ENCODE measurements at places on chromosomes 5 and 9. TPM values are rescaled to one million over a fixed set of nuclear protein-coding genes. Genes with fewer than 3 reads are reported as not detected.
A peak's percentile ranks its signal among the peaks of the same experiment; 100 is the strongest.

DNA sequence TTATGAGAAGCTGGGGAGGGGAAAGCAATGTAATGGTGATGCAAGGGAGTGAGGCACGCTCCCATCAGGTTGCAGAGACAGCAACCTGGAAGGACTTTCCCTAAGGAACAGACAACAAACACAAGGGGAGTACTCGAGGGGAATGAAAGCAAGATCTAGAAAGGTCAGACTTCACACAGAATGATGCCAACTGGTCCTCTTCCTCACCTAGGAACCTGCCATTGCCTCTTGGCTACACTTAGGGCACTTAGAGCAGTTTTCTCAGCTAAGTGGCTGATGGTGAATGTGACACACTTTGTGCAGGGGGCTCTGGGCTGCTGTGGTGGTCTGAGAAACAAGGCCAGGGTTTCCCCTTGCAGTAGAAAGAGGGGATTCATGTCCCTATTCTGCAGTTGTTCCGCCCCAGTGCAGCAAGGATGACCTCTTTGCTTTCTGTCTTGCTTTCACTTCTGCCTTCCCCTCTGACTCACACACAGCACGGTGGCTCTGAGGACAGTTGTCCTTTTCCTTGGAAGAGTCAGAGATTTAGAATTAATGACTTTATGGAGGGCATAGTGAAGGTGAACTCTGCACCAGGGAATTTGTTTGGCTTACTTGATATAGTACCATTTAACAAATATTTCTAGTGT lies 394.0 kb upstream of the KLF4 start:
- H3K27ac ChIP-seq = no peak overlapping the region
- H3K4me3 ChIP-seq = no peak overlapping the region
- no peak for DNase-seq

- no peaks in the 10 kb centered on the region for H3K27me3 ChIP-seq
- DNase-seq = no peak
- H3K4me1 ChIP-seq = no peaks in the 10 kb centered on the region
- peaks cover 4% of the 10 kb centered on the region for H3K36me3 ChIP-seq
Measured at GRCh38 chr9:112140936-112141335, 34.2 kb downstream of the SUSD1 start.

GRCh38 chr5:101678481-101679193 lies 617.4 kb downstream of the SLCO4C1 start:
- peak overlapping the region; percentile 31 for H3K4me3 ChIP-seq
- no peaks in the 10 kb centered on the region for H3K27me3 ChIP-seq
- no peaks in the 10 kb centered on the region for H3K36me3 ChIP-seq
- DNase-seq = peak; percentile 81

GRCh38 chr5:146528236-146528635 lies 12.2 kb upstream of the GPR151 start:
- H3K27me3 ChIP-seq = no peaks in the 10 kb centered on the region
- H3K27ac ChIP-seq = no peak overlapping the region
- no peak for DNase-seq
- H3K4me1 ChIP-seq = no peaks in the 10 kb centered on the region

PCDHA9 gene
- total RNA-seq = not detected

DNA sequence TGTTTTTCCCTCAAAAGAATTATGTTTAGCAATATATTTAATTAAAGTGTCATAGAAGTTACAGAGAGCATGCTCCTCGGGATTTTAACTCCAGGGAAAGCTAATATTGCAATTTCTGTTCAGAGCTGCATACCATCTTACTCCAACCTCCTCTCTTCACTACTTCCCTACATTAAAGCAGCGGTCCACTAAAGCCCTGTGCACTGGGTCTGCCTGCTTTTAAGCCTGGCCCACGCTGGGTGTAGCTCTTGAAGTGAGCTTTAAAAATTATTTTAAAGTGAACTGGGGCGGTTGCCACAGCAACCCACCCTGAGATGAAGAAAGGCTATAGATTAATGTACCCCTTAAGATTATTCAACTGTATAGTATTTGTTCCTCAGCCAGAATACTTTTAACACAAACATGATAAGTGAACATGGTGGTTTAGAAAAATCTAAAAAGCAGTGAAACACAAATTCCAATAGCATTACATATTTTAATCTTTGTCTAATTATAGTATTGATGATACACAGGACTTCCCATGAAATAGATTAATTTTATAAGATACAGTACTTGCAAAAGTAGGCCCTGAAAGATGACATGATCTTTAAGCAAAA lies 3.9 kb upstream of the MEF2C start:
- DNase-seq = no peak
- no peak overlapping the region for H3K27ac ChIP-seq
- H3K4me1 ChIP-seq = no peaks in the 10 kb centered on the region
- H3K36me3 ChIP-seq = no peaks in the 10 kb centered on the region

GRCh38 chr5:83058726-83059125 lies 18.5 kb downstream of the TMEM167A start:
- H3K4me1 ChIP-seq = no peaks in the 10 kb centered on the region
- H3K36me3 ChIP-seq = no peaks in the 10 kb centered on the region
- no peaks in the 10 kb centered on the region for H3K27me3 ChIP-seq
- no peak for DNase-seq

DNA sequence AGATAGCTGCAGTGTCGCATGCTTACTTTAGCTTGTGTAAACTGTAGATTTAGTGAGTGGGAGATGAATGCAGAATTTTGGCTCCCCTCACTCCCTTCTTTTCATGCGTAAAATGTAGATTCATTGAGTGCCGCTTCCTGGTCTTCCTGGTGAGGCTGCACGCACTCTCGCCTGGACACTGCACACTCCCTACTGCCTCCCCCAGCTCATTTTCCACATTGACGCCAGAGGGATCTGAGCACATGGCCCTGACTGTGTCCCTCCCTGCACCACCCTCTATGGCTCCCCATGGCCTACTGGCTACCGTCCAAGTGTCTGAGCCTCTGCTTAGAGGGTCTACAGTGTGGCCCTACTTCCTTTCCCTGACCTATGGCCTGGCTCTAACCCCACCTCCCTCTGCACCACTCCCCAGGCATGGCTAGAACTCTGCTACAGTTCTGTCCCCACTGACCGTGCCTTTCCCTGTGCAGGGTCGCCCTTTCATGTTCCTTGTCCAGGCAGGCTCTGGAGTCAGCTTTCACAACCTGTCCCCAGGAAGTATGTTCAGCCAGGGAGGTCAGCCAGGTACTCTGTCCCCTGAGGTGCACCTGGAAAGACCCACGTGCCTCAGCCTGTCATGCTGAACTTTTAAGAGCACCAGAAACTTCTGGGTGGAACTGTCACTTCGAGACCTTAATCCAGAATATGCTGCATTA lies 160.6 kb downstream of the COL23A1 start:
- no peaks in the 10 kb centered on the region for H3K36me3 ChIP-seq
- H3K4me3 ChIP-seq = no peak overlapping the region
- H3K27me3 ChIP-seq = no peaks in the 10 kb centered on the region

DNA sequence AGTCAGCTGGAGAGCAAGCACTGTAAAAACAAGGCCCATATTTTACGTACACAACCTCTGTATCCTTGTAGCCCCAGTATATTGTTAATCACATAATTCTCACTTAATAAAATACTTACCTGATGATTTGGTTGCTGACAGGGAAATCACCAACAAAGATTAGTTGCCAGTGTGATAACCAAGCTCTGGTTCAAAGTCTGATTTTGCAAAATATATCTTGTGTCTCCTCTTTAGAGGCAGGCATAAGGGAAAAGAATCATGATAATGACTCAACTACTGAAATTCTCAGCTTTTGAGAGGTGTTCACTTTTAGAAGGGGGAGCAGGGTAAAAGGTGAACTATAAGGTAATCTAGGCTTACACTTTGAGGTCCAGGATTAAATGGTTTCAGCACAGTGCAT lies 351.1 kb upstream of the CD180 start:
- H3K27ac ChIP-seq = no peak overlapping the region

DNA sequence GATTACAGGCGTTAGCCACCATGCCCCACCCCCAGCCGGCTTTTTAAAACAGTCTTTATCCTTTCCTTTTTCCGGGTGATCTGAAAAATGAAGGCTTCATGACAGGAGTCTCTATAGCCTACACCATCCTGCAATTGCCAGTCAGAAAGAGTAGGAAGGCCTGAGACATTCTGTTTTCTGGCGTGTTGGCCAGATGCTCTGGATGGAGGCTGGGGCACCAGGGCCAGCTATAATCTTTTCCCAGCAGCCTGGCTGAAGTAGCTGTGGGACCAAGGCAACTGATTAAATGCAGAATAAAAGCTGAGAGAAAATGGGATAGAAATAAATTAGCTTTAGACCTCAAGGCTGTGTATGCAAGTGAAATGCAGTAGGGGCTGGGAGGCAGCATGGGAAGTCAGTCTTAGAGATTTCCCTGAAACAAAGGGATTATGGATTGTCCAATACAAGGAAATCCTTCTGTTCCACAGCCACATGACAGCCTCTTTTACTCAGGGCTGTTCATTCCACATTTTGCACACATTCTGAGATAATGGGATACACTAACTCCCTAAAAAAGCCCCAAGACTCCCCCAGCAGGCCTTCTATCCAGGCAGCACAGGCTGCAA lies 116.0 kb upstream of the LRRTM2 start:
- no peaks in the 10 kb centered on the region for H3K27me3 ChIP-seq
- no peaks in the 10 kb centered on the region for H3K4me1 ChIP-seq
- H3K36me3 ChIP-seq = no peaks in the 10 kb centered on the region
- H3K4me3 ChIP-seq = no peak overlapping the region
- H3K27ac ChIP-seq = no peak overlapping the region

JAKMIP2 gene
- 1.2 TPM for total RNA-seq

RCL1 gene
- total RNA-seq = 15.7 TPM

- H3K4me3 ChIP-seq = no peak overlapping the region
- peaks cover 1% of the 10 kb centered on the region for H3K36me3 ChIP-seq
- no peak for DNase-seq
- H3K4me1 ChIP-seq = peaks cover 16% of the 10 kb centered on the region
- H3K27ac ChIP-seq = no peak overlapping the region
Measured at GRCh38 chr5:147822686-147823491, 8.6 kb downstream of the SPINK1 start.

TLX3 gene
- not detected for total RNA-seq

CENPP gene
- total RNA-seq = 7.8 TPM

SLC4A9 gene
- total RNA-seq = 0.35 TPM

DNA sequence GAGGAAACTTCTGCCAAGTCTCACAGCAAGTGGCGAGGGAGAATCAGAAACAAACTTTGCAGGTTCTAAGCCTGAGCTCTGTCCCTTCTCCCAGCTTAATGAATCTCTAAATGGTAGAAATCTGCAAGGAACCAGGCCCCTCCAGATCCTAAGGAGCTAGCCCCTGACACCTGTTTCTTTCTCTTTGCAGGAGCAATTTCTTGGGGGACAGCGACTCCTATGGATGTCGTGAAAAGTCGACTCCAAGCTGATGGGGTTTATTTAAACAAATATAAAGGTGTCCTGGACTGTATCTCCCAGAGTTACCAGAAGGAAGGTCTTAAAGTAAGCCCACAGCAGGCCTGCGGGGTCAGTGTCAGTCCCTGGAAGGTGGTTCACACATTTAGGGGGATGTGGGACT lies 21.8 kb downstream of the IL9 start:
- no peak overlapping the region for H3K27ac ChIP-seq
- H3K4me1 ChIP-seq = no peaks in the 10 kb centered on the region
- H3K4me3 ChIP-seq = no peak overlapping the region
- no peak for DNase-seq
- H3K36me3 ChIP-seq = no peaks in the 10 kb centered on the region

GAS1 gene
- total RNA-seq = 1.4 TPM

- no peak overlapping the region for H3K27ac ChIP-seq
- H3K4me1 ChIP-seq = peaks cover 29% of the 10 kb centered on the region
- no peak overlapping the region for H3K4me3 ChIP-seq
Measured at GRCh38 chr5:34015120-34015822, 7.4 kb upstream of the AMACR start.

DNA sequence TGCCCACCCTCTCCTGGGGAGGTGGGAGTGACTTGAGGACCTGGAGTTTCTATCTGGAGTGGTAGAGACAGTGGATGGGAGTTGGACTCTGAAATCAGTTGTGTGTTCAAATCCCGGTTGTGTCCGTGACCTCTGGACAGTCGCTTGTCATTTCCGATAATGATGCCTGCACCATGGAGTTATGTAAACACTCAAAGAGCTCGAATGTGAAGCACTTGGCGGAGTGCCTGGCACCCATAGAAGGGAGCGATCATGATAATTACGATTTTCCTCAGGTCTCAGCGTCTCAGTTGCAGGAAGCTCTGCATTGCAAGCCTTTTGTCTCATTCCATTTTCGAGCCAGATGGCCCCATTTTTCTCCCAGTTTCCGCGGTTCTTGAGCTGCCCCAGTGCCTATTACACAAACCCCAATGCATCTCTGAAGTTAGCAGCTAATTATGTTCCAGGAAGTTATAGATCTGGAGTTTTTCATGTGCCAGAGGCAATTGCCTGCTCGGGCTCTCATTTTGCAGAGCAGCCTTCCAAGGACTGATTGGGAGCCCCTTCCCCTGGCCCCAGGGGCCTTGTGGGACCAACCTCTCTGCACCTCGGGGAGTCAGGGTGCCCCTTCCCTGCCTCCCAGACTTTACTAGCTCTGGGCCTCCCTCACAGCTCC lies 175.5 kb upstream of the MVB12B start:
- peaks cover 12% of the 10 kb centered on the region for H3K4me1 ChIP-seq
- no peaks in the 10 kb centered on the region for H3K27me3 ChIP-seq
- H3K36me3 ChIP-seq = no peaks in the 10 kb centered on the region
- H3K27ac ChIP-seq = no peak overlapping the region
- no peak overlapping the region for H3K4me3 ChIP-seq
- no peak for DNase-seq

TXNDC8 gene
- not detected for total RNA-seq

DNA sequence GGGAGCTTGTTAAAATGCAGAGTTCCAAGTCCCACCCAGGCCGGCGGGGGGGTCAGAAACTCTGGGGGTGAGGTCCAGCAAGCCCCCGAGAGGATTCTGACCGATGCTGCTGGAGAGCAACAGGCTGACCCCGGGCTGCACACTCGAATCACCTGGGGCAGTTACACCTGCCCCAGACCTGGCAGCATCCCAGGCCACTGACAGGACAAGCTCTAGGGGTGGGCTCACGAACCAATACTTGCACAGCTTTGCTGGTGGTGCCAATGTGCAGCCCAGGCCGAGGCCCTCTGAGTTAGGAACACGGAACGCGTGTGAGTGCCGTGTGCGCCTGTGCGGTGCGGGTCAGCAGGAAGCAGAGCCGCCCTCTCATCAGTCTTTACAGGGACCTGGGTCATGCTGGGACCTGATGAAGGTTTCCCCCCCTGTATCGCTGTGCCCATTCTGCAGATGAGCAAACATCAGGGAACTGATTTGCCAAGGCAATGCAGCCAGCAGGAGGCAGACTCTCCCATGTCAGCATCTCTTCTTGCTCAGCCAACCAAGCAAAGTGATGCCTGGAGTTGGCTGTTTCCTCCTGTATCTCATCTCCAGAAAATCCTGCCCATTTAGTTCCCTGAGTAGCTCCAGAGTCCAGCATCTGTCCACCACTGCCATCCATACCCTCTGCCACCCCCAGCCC lies 16.3 kb downstream of the FAM163B start:
- no peak overlapping the region for H3K27ac ChIP-seq
- no peaks in the 10 kb centered on the region for H3K27me3 ChIP-seq
- no peaks in the 10 kb centered on the region for H3K36me3 ChIP-seq
- no peaks in the 10 kb centered on the region for H3K4me1 ChIP-seq
- no peak for DNase-seq

FCN2 gene
- total RNA-seq = not detected

NUTM2F gene
- total RNA-seq = not detected

RMRP gene
- 10,161 TPM for total RNA-seq

GRCh38 chr9:116238776-116239340 lies 85.3 kb downstream of the PAPPA start:
- H3K4me1 ChIP-seq = no peaks in the 10 kb centered on the region
- no peak overlapping the region for H3K27ac ChIP-seq
- H3K36me3 ChIP-seq = no peaks in the 10 kb centered on the region

IL11RA gene
- 7.1 TPM for total RNA-seq

Data from Caco-2 (cell line).